ENCODE measurements at places on chromosomes 5 and 9.
A peak's percentile ranks its signal among the peaks of the same experiment; 100 is the strongest.

- no peak for DNase-seq
These were observed 45.4 kb downstream of the RAB14 start for GRCh38 chr9:121156263-121156731.

- DNase-seq: peak; percentile 20
These were observed 724.4 kb downstream of the TLE1 start for GRCh38 chr9:80964914-80965313.

- DNase-seq: no peak
These were observed 178.4 kb downstream of the MACROH2A1 start for GRCh38 chr5:135220394-135221186.

- DNase-seq: no peak
These were observed 445.3 kb downstream of the EBF1 start for GRCh38 chr5:158654415-158654814.

GRCh38 chr5:139690064-139690802, 42.1 kb downstream of the CXXC5 start:
- peak; percentile 85 for DNase-seq

DNA sequence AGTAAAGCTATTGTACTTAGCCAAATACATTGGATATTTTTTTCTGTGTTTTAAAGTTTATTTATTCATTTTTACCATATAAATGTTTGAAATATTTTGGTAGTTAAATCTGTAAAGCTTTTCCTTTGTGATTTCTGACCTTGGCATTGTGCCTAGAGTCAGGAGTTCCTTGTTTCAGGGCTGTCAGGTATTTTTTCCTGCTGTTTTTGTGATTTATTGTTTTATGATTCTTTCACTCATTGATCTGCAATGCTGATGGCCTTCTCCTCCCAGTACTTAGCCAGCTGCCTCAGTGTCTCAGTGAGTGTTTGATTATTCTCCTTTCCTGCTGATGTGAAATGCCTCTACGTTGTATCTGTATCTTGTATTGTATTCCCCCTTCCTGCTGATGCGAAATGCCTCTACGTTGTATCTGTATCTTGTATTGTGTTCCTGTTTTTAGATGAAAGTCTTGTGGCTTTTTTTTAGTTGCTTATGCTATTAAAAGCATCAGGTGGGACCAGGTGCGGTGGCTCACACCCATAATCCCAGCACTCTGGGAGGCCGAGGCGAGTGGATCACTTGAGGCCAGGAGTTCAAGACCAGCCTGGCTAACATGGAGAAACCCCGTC, 61.0 kb downstream of the EHMT1 start:
- no peak for DNase-seq

DNA sequence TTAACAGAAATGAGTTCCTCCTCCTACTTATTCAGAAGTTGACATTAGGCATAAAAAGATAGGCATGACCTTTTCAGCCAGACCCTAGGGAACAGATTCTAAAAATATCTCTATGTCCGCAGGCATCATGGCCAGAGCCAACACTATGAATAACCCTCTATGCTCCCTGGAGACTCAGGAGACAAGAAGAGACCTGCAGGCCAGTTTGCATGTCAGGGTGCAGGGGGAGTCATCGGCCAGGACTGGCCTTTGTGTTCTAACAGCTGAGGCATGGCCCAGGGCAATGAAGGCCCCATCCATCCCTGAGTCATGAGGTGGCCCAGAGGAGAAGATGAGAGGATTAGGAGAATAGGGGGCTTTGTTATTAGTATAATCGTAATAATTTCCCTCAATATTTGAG, 93.8 kb downstream of the TMEM215 start:
- no peak for DNase-seq

- DNase-seq: no peak
These were observed 39.1 kb downstream of the SPEF2 start for GRCh38 chr5:35656721-35657120.
